ENCODE measurements at places on chromosomes 3 and 15.

- no peak for DNase-seq
Observed at GRCh38 chr15:66130496-66131034, 123.0 kb downstream of the MEGF11 start.

- no peak for DNase-seq
Observed at GRCh38 chr3:53534676-53535400, 40.4 kb downstream of the CACNA1D start.

- no peak for DNase-seq
Observed at GRCh38 chr3:13405614-13406013, 14.5 kb downstream of the NUP210 start.

DNA sequence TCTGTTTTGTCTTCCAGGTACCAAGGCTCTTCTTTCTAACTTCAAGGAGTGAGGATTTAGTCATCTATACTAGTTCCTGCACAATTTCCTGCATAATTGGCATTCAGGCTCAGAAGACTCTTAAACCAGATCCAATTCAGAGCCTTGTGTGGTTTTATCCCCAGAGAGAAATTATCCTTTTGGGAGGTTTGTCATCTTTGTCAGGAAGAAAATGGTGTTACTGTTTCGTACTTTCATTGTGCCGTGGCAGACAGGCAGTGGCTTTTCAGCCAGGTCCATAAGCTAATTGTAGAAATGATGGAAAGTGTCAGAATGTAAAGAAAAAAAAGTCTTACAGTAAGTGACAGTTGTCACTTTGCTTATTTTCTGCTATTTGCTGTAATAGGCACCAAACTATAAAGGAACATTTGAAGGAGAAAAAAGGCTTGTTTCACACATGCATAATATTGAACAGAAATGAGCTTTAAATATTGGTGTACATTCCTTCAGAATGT lies 82.8 kb downstream of the CADM2 start:
- no peak for DNase-seq

GRCh38 chr3:111210003-111210711 lies 138.5 kb downstream of the NECTIN3 start:
- no peak for DNase-seq

GRCh38 chr3:185519021-185519420 lies 20.2 kb upstream of the TMEM41A start:
- DNase-seq: no peak

- no peak for DNase-seq
Observed at GRCh38 chr3:40192628-40193027, 116.9 kb upstream of the EIF1B start.

DNA sequence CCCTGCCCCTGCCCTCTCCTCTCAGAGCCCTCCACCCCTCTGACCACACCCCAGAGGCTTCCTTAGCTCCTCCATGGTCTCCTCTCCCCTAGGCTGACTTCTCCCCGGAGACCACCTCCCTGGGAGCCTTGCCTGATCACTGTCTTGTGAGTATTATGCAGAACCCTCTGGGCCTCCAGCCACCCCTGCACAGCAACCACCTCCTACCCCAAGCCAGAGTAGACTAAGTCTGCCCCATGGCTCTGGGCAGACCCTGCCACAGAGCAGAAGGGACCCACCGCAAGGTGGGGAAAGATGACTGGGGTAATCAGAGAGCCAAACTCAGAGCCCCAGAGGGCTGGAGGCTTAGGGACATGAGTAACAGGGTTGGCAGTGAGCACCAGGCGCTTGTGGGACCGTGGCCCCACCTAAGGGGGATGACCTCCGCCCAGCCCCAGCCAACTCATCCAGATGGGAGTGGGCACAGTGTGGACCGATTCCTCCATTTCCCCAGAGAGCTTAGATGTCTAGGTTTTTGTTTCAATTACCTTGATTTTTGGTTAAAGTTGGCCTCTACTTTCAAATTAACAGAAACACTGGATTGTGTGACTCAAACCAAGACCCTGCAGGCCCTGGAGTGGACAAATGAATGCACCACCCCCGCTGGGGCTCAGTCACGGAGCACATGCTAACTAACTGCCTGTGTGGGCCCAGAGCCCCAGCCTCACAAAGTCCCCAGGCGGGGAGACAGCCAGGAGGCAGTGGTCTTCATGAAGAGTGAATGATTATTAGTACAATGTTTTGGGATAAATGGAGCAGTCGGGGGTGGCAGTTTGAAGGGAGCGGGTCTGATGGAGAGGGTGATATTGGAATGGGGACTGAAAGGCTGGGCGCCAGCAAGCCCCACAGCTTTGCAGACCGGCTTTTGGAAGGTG lies 119.4 kb upstream of the PRR20G start:
- no peak for DNase-seq

GRCh38 chr3:42369832-42370231 lies 40.6 kb downstream of the LYZL4 start:
- DNase-seq: no peak

DNA sequence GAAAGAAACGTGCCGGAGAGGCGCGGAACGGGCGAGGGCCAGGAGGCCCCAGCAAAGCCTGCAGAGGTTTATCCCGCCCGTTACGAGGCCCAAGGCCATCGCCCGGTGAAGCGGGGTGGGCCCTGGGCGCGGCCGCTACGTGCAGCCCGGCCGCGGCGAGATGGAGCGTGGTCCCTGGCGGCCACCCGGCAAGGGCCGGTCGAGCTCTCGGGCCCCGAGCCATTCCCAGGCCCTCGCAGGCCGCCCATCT lies 1.1 kb downstream of the PKM start:
- no peak for DNase-seq

DNA sequence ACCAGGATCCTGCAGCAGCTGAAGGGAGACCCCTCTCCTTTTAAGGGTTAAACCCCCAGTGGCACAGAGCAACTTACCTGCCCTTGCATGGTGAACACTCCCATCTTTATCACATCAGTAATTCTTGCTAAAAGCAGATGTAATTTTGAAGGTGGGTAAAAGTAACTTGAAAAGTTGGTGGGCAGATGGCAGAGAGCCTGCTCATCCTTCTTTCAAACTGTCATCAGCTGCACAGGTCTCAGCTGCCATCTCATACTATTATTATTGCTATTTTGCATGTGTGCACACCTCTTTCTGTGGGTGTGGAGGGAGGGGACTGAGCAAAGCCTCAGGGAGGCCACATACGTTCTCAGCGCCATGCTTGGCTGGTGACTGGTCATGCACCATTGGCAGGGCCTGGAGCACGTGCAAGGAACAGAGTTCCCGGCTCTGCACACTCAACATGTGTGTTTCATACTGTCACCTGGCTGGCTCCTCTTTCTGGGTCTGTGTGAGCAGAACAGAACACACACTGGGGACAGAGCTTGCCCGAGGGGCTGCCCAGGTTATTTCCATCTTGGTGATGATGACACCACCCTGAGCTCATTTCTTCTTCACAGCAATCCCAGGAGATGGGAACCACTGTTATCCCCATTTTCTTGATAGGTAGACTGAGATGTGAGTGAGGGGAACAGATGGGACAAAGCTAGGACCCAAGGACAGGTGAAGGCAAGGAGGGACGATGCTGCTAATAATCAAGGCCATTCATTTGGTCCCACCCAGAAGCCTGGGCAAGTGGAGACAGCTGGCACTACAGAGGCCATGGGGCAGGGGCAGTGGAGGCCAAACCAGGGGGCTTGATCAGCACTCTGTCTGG lies 95.8 kb upstream of the KLF13 start:
- no peak for DNase-seq

DNA sequence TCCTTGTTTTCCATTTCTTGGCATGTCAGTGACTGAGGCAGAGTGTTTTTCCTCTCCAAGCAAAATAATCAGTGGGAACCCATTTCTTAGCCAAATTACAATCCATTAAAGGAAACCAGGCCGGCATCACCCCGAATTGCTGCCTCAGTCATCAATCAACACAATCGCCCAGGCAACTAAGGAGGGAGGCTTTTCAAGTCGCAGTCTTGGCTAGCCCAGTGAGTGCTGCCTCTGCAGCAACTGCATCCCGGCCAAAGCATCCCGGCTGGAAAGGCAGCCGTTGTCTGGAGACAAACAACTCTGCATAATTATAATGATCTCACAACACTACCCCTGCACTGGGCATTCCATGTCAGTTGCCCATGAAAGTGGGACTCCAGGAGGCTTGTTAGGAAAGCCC lies 213.5 kb upstream of the PRICKLE2 start:
- no peak for DNase-seq

DNA sequence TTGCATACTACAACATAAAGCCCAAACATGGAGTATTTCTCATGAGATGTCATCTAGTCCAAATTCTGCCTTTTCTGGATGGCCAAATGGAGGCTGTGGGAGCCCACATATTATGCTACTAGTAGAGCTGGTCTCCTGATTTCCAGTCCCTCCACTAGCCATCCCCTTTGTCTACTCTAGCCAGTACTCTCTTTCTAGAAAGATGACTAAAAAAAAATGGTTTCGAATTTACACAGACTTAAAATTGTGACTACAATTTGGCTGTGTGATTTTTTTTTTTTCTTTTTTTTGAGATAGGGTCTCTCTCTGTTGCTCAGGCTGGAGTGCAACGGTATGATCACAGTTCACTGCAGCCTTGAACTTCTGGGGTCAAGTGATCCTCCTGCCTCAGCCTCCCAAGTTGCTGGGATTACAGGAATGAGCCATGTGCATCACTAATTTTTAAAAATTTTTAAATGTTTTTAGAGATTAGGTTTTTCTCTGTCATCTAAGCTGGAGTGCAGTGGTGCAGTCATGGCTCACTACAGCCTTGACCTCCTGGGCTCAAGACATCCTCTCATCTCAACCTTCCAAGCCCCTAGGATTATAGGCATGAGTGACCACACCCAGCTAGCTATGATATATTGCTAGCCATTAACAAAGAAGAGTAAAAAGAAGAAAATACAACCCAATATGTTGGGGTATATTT lies 273.9 kb downstream of the ADAMTSL3 start:
- no peak for DNase-seq

GRCh38 chr3:119508172-119508845 lies 10.0 kb downstream of the TIMMDC1 start:
- no peak for DNase-seq

DNA sequence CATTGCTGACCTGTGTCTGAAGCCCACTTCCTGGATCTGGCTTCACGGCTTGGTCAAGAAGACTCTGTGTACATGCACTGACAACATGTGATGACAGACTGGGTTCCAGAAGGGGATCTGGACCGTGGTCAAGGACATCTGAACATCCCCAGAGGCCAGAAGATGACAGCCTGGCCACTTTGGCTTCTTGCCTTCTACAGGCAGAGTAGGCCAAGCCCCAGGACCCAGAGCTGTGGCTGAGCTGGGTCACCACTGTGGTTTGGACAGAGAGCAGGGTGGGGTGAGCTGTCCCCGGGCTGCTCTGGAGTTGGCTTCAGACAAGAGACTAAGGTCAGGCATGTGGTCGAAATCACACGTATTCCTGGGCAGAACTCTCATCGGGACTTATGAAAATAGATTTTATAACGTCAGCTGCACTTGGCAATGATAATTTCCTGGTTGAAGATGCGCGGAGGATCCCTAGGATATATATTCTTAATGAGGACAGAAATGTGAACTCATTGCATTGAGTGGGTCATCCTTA lies 114.1 kb upstream of the FRMD4B start:
- DNase-seq: no peak

GRCh38 chr3:122263058-122263457 lies 62.0 kb upstream of the CSTA start:
- no peak for DNase-seq

GRCh38 chr3:146594843-146595482 lies 10.2 kb downstream of the PLSCR5 start:
- no peak for DNase-seq

- DNase-seq: no peak
Observed at GRCh38 chr15:73010154-73011152, 41.8 kb upstream of the NEO1 start.

DNA sequence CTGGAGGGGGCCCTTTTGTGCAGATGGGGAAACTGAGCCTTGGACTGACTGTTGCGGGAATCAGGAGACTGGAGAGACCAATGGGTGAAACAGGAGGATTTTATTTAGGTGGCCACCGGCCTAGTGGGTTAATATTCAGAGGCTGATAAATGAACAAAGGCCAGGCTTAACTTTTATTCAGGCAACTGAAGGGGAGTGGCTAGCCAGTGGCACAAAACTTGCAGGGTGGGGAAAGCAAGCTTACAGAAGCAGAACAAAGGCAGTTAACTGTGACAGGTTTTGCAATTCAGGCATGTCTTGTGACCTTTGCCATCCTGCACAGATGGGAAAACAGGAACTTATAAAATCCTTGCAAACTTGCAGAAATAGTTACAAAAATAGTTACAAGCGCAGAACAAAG lies 24.9 kb upstream of the ACAD9 start:
- no peak for DNase-seq

- no peak for DNase-seq
Observed at GRCh38 chr3:169790687-169791429, 17.7 kb downstream of the MYNN start.

DNA sequence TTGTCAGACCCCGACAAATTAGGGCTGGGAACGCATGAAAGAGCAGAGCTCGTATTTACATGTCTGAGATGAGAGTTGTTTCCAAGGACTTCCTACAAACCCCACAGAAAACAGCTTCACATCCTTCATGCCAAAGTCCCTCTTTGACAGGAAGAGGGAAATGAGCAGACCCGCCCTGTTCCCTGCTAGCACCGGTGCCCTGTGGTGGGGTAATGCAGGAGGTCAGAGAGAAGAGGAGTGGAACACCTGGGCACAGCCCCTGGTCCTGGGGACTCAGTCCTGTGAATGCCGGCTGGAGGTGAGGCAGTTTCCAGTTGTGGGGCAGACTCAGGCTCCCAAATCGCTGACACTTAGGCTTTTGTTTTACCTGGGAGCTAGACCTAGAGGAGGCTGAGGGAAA lies 4.0 kb downstream of the PLA2G4D start:
- no peak for DNase-seq

DNA sequence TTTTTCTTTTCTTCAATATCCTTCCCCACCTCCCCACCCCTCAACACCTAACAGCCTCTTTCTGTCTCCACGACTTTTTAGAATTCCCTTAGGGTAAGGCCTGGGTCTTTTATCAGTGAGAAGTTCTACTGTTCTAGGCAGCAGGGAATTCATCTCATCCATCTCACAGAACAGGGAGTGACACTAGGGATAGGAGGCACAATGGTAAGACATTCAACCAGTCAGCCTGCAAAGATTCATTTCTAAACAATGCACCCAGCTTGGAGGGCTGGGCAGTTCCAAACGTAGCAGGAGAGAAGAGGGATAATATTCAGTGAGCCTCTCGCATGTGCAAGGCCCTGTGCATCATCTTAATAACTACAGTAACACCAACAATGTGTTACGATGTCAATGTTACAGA lies 43.6 kb downstream of the LRIG1 start:
- no peak for DNase-seq

DNA sequence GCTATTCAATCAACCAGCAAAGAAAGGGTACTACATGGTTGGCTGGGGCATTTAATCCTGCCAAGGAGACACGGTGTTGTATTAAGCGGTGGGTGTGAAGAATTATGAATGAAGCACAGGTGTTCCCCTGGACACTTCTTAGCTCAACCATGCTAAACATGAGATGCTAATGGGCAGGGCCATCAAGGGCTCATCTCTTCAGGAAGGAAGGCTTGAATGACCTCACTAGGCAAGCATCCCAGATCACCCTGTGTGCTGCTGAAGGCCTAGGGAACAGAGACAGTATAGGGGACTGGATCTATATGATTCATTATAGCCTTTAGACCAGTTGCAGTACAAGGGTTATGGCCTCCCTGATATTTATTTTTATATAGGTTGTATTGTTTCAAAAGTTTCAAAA lies 221.3 kb upstream of the SLCO3A1 start:
- DNase-seq: no peak

Data from stimulated activated CD8-positive, alpha-beta memory T cell treated with anti-CD3 and anti-CD28 coated beads, Interleukin-2, amount 100 ng/mL, for 48 hours (primary cell).